ENCODE measurements at places on chromosomes 4 and X.

DNA sequence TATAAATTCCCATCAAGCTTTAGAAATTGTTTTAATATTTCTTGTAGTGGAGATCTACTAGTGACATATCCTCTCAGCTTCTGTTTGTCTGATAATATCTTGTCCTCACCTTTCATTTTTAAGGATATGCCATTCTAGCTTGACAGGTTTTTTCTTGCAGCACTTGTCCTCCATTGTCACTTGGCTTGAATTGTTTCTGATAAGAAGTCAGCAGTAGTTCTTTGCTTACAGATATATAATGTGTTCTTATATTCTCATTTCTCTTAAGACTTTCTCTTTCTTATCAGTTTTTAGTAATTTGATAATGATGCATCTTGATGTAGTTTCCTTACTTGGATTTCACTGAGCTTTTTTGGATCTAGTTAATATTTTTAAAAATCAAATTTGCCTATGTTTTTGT, 120.6 kb upstream of the NUDT6 start:
- DNase-seq = no peak

DNA sequence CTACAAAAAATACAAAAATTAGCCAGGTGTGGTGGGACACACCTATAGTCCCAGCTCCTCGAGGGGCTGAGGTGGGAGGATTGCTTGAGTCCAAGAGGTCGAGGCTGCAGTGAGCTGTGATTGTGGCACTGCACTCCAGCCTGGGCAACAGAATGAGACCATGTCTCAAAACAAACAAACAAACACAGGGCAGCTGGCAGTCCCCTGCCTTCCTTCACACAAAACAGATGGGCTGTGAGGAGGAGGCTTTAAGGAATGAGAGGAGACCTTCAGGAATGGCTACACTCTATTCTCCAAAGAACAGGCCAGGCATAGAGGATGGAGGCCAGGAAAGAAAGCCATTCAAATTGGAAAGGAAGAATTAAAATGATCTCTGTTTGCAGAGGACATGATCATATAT, 65.6 kb upstream of the MAML3 start:
- no peak for DNase-seq

- DNase-seq = no peak
These were observed 34.2 kb downstream of the MMRN1 start for GRCh38 chr4:89928838-89929237.

DNA sequence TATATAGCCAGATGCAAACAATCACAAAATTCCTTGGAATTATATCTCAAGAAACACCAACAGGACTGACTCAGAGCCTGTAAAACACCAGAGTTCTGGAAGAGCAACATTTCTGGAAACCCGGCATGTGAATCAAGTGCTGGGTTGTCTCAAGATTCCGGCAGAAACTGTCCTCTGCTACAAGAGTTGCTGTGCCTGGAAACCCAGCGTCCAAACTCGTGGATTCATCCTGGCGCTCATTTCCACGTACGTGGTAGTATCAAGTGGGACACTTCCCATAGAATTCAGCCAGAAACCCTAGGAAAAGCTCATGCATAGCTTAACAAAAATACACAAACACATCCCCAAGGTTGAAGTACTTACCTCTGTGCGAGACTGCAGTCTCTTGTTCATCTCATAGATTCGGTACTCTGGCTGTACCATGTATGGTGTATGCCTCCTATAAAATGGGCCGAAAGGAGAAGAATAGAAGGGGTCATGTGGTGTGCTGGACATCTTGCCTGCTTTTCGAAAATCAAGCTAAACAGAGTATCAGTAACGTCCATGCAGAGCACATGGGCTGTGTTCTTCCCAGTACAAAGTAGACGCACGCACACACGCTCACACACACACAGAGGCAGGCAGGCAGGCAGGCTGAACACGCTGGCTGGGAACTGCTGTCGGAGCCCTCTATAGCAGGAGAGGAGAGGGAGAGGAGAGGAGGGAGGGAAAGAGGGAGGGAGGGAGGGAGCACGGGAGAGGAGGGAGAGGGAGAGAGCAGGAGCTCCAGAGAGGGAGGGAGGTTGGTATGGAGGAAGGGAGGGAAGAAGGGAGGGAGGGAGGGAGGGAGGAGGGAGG, at the start of gene LDB2:
TSS of gene LDB2 (minus strand) at position 655 of the 837 bp plus-strand sequence.
- DNase-seq = no peak

DNA sequence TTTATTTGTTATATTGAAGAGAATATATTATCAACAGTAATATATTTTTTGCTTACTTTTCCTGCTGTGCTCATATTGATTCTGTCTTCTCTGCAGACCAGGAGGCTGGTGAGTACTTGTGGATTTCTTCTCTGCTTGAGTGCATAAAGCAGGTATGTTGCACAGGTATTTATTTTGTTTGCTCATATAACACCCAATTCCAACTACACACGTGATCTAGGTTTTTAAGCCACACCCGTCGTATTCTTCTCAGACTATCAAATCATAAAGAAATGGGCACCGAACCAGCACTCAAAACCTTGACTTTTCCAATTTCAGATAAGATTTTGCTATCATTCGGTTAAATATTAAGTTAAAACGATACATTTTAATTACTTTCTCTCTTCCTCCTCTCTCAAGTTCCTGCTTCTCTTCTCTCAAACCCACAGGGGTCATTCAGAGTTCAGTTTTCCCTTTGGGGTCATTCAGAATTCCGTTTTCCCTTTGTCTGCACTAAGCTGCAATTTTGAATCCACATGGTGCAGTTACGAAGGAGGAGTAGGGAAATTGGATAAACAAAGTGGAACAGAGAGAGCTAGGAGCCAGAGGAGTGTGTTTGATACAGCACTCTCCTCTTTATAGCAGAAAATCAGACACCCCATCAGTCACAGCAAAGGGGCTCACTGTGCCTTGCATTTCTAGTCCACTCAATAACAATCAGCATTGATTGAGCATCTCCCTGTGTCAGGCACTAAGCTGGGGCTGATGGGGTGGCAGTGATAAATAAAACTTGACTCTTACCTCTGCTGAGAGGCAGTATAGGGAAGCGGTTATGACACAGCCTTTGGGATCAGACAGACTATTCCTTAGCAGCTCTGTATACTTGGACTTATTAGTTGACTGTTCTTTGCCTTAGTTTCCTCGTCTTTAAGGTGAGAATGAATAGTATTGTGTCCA, at the start of gene ADH1C:
TSS of gene ADH1C (minus strand) at position 145 of the 936 bp plus-strand sequence. CDS start at position 74, 71 bp downstream.
- no peak for DNase-seq

DNA sequence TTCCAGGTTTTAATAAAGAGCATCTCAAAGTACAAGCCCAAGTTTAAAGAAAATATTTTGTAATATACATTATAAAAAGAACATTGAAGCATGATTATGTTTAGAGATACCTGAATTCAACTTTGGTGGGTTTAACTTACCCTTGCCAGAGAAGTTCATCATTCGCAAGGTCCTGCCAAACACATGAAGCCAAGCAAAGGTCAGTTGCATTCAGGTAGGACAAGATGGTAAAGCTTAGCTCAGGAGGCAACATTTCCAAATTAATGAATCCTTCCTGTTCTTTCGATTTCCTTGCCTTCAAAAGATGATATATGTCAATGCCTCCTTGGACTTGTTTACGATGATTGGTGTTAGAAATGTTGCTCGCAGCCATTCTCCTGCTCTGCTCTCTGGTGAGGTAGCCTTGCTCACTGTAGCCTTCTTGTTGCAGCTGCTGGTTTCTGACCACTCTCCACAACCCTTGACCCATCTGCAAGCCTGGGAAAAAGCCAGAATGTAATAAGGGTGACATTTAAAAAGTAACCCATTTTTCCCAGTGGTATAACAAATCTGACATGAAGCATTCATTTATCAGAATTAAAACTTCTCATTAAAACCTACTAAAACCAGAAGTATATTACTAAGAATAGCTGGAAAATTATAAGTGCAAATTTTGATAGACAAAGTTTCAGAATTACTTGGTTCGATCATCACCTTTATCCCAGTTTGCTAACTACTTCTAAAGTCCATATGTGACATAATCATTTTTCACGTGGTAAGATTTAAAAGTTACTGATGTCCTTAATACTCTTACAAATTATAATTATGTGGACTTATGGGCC, 20.6 kb downstream of the FBXO8 start:
- no peak for DNase-seq

DNA sequence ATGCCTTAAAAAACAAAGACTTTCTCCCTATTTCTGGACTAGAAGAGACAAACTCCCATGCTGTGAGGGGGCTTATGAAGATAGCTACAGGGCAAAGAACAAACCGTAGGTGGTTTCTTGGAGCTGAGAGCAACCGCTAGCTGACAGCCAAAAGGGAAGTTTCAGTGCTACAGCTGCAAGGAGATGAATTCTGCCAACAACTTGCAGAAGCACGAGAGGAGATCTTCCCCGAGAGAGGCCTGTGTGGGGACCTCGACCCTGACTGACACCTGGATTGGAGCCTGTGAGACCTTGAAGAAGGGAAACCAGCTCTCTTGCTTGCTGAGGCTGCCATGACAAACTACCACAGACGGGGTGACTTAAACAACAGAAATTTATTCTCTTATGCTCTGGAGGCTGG, 183.8 kb upstream of the VCX3A start:
- DNase-seq = no peak

GRCh38 chr4:126106658-126107057, 791.9 kb downstream of the FAT4 start:
- DNase-seq = no peak

GRCh38 chr4:168119890-168120289, 27.6 kb downstream of the ANXA10 start:
- no peak for DNase-seq

- no peak for DNase-seq
These were observed 251.4 kb upstream of the DDX53 start for GRCh38 chrX:22748093-22748999.

GRCh38 chr4:176533159-176533558, 213.4 kb downstream of the SPCS3 start:
- DNase-seq = no peak

GRCh38 chr4:21452931-21453330, 495.6 kb downstream of the KCNIP4 start:
- no peak for DNase-seq

DNA sequence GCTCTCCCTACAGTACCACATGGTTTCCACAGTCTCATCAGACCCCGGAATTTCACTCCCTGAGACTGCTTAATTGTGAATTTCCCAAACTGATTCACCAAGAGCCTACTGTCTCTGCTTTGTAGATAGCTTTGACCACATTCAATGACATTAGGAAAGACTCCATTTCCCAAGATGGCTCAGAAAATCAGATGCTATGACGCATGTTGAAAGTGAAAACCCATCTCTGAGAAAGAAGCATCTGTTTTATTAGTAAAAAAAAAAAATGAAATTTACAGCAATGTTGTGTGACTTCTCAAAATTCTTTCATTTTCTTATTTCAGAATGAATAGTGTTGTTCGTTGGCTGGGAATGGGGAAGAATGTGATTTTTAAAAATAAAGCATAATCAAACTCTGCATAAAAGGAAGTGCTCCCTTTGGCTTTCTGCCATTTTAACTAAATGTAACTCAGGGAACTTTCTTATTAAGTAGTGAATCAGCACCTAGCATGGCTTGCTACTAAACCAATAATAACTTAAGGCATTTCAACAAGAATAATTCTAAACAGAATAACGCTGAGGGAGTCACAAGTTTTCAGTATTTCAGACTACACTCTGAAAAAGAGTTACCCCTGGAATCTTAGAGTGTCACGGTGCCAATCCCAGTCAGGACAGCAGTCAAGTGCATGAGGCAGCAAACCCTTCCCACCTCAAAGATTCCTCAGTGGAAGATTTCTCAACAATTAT, 97.4 kb upstream of the MYOZ2 start:
- no peak for DNase-seq

DNA sequence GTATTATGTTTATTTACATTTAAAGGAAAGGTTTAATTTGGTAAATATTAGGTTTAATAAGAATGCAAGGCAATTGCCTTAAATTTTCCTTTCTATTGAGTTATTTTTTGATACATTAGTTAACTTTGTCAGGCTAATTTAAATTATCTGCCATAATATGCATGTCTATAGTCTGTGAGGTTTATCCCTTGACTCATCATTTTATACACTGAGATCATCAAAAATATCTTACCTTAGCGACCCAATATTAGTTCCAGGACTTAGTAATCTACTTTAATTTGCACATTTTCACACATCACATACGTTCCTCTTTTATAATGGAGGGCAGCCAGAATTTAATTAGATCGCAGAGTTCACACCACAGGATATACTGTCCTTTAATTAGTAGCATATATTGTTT, 999.5 kb upstream of the GRID2 start:
- no peak for DNase-seq

DNA sequence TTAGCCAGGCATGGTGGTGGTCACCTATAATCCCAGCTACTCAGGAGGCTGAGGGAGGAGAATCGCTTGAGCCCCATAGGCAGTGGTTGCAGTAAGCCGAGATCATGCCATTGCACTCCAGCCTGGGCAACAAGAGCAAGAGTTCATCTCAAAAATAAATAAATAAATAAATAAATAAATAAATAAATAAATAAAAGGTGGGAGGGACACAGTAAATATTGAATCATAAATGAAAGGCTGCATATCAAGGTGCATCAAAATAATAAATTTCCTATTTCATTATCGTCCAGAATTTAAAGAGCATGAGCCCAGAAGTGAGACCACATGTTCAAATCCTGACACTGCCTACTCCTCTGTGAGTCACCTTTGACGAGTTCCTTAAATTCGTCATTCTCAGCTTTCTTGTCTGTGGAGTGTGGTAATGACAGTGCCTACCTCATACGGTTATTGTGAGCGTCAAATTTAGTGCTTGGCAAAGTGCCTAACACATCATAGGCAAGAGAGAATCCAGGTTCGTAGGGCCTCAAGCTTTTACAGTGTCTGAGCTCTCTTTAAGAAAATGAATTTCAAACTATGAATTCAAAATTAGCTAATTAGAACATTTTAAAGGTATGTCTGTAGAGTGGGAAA, 49.9 kb downstream of the IL15 start:
- no peak for DNase-seq

DNA sequence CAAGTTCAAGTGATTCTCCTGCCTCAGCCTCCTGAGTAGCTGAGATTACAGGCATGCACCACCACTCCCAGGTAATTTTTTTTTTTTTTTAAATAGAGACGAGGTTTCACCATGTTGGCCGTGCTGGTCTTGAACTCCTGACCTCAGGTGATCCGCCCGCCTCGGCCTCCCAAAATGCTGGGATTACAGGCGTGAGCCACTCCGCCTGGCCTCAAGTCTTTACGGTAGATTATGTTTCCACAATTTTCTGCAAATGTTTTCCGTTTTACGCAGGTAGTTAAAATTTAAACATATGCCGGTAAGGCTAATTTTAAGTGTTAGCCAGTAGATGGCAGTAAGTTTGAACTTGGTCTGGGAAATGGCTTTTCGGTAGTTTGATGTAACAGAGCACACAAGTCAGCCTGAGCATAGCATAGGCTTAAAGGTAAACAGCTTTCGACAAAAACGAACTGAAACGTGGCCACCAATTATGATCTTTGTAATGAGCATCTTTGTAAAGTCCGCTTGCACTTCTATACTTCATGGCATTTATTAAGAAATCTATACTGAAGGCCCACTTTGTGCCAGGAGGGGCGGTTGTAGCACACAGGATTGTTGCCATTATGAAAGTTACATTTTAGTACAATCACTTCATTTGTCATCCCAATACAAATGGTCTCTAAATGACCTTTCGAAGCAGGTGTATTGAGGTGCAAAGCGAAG, 31.1 kb downstream of the CCKAR start:
- DNase-seq = no peak

Data from activated T-helper 1 cell treated with anti-CD3 and anti-CD28 coated beads, Interleukin-2, amount 50 U/mL, for 16 hours (primary cell).